ENCODE measurements at places on chromosomes 13 and 19. TPM values are rescaled to one million over a fixed set of nuclear protein-coding genes. Genes with fewer than 3 reads are reported as not detected.

LRRC63 gene
- total RNA-seq = 0.07 TPM

DNA sequence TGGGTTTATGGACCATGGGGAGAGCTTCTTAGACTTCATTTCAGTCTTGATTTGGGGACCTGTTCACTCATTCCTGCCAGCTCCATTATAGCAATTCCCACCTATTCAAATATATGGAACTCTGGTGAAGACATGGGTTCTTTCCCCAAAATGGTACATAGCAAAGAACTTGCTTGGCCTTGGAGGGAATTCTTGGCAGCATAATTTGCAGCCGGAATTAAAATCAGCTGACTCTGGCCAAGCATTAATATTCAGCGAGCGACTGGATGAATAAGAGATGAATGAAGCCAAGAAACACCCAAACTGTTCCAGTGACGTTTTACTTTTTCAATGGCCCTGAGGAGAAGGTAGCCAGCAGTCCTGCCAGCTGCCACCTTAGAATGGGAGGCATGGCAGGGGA lies 88.4 kb upstream of the SOX1 start:
- DNase-seq = no peak

GRCh38 chr13:88196106-88196505 lies 524.9 kb downstream of the SLITRK5 start:
- DNase-seq = no peak

- DNase-seq = no peak
Observed at GRCh38 chr13:48625413-48626076, 28.2 kb upstream of the CYSLTR2 start.

DNA sequence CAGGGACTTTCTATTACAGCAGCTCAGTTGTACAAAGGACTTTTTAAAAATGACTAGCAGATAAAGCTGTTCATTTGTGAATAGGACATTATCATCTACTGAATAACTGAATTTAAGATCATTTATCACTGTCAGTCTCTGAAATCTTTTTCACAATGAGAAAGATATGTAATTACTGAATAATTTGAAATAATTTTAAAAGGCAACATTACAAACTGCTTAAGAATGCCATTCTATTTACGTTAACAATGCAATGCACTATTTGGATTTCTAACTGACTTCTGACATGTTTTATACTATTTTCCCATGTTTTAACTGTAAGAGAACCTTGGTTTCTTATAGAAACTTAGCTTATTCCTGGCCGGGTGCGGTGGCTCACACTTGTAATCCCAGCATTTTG lies 2033.0 kb upstream of the PCDH20 start:
- no peak for DNase-seq

DNA sequence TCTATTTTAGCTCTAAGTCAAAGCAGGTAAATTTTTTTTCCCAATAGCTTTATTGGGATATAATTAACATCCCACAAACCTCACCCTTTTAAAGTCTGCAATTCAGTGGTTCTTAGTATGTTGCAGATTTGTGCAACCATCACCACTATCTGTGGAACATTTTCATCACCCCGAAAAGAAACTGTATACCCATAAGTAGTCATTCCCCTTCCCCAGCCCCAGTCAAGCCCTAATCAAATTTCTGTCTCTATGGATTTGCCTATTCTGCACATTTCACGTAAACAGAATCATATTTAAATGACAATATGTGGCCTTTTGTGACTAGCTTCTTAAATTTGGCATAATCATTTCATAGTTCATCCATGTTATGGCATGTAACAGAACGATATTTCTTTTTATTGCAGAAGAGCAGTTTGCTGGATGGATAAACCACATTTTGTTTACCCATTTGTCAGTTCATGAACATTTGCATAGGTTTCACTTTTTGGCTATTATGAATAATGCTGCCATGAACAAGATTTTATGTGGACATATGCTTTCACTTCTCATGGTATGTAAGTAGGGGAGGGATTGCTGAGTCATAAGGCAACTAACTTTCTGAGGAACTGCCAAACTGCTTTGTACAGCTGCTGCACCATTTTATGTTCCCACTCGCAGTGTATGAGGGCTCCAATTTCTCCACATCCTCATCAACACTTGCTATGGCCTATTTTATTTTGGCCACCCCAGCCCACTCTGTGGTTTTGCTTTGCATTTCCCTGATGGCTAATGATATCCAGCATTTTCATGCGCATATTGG lies 10.9 kb downstream of the SLC46A3 start:
- no peak for DNase-seq

DNA sequence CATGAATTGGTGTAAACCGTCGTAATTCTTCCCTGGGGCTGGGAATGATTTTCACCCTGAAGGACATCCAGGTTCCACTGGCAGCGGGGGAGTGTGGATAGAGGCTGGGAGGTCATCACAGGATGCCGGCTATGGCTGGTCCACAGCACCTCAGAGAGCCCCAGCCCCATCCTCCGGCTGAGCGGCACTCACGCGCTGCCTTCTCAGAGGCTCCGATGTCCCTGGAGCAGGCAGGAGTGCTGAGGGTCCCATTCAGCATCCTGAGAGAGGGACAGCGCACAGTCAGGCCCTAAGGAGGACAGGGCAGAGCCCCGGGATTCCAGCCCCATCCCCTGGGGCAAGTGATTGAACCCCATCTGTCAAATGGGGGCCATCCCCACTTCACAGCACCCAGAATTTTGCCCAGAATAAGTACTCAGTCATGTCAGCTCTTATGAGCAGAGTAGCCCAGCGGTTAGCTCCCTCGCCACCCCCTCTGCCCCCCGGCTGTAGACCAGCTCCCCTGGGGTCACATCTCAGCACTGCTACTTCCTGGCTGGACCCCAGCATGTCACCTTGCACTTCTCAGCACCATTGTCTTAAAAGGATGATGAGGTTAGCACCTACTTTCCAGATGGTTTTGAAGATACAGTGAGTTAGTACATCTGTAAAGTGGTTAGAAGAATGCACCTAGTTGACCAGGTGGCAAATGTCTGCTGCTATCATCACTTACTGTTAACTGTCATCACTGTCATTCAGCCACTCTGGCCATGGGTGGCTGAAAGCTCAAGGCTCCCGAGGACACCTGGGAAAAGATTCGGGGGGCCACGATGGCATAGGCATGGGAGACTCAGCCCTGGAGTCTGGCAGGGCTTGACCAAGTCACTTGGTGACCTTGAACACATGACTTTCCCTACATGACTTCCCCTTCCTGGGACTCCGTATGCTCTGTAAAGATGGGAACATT lies 11.9 kb downstream of the GRAMD1A start:
- no peak for DNase-seq

DNA sequence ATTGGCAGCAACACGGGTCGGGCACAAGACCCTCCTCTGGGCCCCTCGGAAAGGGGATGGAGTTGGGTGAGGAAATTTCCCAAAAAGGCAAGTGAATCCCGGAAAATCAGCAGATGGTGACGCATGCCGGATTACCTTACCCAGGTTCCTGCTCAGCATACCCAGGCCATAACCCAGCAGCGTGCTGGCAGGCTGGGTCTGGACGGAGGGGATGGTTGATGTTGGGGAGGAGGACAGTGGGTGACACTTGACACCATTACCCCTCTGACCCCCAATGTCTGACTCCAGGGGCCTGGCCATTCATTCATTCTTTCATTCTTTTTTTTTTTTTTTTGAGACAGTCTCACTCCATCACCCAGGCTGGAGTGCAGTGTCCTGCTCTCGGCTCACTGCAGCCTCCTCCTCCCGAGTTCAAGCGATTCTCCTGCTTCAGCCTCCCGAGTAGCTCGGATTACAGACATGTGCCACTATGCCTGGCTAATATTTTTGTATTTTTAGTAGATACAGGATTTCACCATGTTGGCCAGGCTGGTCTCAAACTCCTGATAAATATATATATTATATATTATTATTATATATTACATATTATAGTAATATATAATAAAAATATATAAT lies 799 bp downstream of the PVR start:
- DNase-seq = no peak

Data from pulmonary artery endothelial cell (primary cell).